SHP77 (cell line): ENCODE measurements at places on chromosomes 2 and 18.

GRCh38 chr2:186835628-186836027 is 13.3 kb downstream of the ZSWIM2 start:
- no peak for DNase-seq

DNA sequence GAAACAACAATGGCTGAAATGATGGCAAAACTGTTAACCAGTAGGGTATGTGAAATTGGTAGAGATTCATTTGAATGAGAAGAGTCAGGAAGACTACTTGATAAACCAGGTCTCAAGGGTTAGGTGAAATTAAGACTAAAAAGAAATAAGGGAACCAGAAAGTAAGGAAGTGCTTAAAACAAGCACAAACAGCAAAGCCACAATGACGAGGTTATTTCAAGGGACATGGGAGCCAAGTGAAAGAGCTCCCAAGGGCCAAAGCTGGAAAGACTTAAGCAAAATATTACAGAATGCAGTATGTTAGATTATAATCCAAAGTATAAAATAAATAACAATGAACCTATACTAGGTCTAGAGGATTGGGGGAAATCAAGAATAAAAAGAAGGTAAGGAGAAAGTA is 19.3 kb upstream of the CD302 start:
- DNase-seq: no peak

GRCh38 chr2:19848029-19848750 is 53.6 kb downstream of the TTC32 start:
- no peak for DNase-seq

DNA sequence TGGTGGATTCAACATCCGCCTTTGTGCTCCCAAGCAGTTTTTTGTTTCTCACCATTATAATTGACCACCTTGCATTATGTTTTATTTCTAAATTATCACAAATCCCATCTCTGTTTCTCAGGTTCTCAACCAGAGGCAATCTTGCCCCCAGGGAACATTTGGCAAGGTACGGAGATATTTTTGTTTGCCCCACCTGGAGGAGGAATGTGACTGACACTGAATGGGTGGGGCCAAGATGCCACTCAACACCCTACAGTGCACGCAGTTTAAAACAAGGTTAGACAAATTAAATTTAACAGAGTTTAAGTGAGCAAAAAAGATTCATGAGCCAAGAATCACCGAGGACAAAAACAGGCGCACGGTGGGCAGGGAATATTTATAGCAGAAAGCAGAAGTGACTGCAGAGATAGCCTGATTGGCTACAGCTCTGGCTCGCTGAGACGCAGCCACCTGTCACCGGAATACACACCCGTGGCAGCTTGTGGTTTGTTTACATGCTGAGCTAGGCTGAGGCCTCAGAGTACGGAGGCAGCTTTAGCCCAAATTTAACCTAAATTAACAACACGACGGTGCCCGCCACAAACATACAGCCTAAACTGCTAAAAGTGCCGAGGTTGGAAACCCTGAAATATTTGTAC is 150.0 kb upstream of the ALKAL2 start:
- no peak for DNase-seq

DNA sequence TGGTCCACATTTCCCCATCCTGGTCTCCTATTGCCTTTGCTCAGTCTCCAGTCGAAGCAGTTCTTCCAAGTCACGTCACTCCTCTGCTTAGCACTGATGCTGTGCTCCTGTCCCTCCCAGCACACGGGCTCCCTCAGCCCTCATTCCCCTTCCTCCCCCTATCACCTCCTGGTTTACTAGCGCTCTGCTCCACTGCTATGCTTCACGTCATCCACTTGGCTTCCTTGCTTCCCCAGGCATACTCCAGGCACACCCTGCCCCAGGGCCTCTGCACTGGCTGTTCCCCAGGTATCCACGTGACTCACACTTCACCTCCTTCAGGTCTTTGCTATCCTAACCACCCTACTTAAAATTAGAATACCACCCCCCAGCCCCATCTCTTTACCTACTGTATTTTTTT is 269.3 kb downstream of the GLI2 start:
- no peak for DNase-seq

DNA sequence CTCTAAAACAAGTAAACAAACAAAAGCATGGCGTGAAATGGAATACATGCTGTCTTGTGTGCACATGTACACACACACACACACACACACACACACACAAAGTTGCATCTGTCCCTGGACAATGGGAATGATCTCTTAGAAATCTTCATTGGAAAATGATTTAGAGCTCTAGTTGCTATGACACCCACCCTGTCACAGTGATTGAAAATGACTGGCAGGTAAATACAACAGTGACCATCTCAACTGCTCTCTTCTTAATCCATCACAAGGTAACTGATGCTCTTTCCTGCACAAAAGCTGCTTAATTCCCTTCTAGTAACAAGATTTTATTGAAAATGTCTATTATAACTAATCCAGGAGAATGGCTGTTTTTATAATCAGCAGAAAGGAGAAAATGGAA is 1011.7 kb upstream of the GYPC start:
- no peak for DNase-seq

DNA sequence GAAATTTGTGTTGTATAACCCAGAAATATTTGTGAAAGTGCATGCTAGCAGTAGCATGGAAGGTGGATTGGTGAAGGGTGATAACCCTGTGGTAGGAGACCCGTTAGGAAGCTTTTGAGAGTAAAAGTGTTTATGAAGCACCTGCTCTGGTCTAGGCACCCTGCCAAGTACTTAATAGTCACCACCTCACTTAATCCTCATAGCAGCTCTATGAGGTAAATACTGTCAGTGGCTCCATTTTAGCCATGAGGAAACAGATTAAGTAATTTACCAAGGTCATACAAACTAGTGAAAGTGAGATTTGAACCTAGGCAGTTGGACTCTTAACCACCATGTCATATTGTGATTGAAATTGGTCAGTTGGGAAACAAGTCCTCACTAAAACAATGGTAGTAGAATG is 66.8 kb downstream of the TET3 start:
- DNase-seq: peak; percentile 34

GRCh38 chr2:204827701-204828590 is 282.7 kb downstream of the PARD3B start:
- DNase-seq: no peak
